ENCODE measurements at places on chromosomes 13 and 19.

DNA sequence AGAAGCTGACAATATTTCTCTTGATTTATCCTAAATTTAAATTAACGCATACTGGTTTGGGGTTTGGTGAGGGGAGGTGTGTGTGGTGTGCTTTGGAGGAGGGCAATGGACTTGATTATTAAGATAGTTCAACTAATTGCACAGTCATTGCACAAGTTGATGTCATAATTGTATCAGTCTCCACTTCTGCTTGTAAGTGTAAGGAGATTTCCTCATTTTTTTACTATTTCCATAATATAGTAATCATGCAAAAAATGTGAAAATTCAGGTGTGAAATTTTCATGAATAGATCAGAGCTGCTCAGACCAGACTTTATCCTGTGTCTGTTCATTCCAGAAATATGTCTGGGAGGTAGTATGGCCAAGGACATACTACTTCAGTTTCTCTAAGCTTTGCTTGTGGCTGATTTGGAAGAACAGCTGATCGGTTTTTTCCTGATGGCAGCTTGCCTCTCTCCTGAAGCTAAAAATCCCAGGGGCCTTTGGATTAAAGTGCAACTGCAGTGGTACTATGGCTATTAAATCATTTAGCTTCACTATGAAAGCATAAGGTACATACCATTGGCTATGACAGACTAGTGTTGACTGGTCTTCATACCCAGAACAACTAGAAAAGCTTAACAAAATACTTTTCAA, 201.8 kb upstream of the MIR17HG start:
- DNase-seq = no peak

- peak; percentile 2 for DNase-seq
These were observed 2.6 kb upstream of the GSX1 start for GRCh38 chr13:27789495-27790303.

DNA sequence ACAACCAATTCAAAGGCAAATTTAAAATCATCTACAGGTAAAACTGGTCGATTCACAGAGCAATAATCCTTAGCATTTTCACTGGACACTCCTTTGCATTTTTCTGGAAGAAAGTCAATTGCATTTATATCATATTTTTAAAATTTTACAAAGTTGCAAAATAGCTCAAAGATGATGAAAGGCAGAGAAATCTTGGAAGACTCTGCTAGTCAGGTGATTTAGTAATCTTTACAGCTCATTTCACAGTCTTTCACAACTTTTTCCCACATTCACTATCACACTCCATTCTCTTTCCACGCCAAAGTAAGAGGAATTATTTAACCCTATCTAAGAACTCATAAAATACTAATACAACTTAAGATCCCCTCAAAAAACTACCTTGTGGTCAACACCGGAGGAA, 1063.8 kb downstream of the EFNB2 start:
- DNase-seq = no peak

DNA sequence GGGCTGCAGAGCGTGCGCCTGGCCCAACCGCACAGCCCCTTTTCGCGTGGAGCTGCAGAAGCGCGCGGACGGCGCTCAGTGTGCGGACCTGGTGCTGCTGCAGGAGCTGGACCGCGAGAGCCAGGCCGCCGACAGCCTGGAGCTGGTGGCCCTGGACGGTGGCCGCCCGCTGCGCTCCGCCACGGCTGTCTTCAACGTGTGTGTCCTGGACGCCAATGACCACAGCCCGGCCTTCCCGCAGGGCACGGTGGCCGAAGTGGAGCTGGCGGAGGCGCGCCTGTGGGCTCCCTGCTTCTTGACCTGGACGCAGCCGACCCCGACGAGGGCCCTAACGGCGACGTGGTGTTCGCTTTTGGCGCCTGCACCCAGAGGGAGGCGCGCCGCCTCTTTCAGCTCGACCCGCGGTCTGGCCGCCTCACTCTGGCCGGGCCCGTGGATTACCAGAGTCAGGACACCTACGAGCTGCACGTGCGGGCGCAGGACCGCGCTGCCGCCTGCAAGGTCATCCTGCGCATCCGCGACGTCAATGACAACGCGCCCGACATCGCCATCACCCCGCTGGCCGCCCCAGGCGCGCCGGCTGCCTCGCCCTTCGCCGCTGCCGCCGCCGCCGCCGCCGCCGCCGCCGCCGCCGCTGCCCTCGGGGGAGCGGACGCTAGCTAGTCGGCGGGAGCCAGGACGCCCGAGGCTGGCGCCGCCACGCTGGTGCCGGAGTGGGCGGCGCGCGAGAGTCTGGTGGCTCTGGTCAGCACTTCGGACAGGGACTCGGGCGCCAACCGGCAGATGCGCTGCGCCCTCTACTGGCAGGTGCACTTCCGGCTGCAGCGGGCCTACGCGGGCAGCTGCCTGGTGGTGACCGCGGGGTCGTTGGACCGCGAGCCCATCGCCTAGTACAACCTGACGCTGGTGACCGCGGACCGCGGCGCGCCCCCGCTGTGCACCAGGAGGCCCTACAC, 172.2 kb downstream of the OLFM4 start:
- DNase-seq = no peak

- no peak for DNase-seq
These were observed 6.7 kb downstream of the COL4A1 start for GRCh38 chr13:110300090-110300815.

- DNase-seq = peak; percentile 78
These were observed 609 bp downstream of the ZAR1L start for GRCh38 chr13:32314271-32315237.

- peak; percentile 2 for DNase-seq
These were observed 57.9 kb upstream of the VSTM2B start for GRCh38 chr19:29467824-29468401.

GRCh38 chr13:53152057-53152421, 123.4 kb downstream of the OLFM4 start:
- DNase-seq = no peak

GRCh38 chr19:39937094-39937720, 2.8 kb upstream of the FCGBP start:
- DNase-seq = peak; percentile 81

GRCh38 chr13:108963846-108964600, 334.6 kb downstream of the MYO16 start:
- no peak for DNase-seq

DNA sequence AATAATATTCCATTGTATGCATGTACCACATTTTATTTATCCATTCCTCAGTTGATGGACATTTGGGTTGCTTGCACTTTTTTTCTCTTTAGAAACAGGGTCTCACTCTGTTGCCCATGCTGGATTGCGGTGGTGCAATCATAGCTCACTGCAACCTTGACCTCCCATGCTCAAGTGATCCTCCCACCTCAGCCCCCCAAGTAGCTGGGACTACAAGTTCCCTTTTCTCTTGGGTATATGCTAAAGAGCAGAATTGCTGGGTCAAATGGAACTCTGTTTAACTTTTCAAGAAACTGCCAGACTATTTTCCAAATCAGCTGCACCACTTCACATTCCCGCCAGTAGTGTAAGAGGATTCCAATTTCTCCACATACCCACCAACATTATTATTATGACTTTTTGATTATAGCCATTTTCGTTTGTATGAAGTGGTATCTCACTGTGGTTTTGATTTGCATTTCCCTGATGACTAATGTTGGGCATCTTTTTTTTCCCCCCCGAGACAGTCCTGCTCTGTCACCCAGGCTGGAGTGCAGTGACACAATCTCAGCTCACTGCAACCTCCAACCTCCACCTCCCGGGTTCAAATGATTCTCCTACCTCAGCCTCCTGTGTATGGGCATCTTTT, 7.6 kb upstream of the IPO5 start:
- no peak for DNase-seq

- no peak for DNase-seq
These were observed 226.7 kb downstream of the RFC3 start for GRCh38 chr13:34044660-34045080.

DNA sequence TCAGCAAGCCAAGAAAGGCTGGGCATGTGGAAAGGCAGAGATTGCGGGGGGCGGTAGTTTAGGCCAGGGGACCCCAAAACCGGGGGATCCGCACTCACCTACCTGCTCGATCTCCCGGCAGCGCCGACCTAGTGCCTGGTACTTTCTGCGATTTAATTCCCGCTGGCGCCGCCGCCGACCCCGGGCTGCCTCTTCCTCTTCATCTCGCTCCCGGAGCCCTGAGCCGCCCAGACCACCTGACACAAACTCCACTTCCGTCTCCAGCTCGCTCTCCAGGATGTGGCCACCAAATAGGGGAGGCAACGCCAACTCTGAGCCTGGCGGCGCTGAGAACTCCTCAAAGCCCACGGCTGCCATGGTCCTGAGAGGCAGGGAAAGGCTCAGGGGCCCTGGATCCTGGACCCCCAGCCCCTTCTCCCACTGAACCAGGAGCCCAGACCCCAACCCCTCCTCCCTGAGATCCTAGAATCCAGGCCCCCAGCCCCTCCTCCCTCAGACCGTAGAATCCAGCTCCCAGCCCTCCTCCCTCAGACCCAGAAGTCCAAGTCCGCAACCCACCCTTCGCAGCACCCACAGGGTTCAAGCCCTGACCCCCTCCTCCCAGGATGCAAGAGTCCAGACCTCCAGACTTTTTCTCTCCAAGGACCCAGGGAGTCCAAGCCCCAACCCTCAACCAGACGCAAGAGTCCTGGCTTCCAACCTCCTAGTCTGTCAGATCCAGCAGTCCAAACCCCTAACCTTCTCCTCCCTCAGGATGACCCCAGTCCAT, 933 bp downstream of the TFPT start:
- DNase-seq = peak; percentile 48

DNA sequence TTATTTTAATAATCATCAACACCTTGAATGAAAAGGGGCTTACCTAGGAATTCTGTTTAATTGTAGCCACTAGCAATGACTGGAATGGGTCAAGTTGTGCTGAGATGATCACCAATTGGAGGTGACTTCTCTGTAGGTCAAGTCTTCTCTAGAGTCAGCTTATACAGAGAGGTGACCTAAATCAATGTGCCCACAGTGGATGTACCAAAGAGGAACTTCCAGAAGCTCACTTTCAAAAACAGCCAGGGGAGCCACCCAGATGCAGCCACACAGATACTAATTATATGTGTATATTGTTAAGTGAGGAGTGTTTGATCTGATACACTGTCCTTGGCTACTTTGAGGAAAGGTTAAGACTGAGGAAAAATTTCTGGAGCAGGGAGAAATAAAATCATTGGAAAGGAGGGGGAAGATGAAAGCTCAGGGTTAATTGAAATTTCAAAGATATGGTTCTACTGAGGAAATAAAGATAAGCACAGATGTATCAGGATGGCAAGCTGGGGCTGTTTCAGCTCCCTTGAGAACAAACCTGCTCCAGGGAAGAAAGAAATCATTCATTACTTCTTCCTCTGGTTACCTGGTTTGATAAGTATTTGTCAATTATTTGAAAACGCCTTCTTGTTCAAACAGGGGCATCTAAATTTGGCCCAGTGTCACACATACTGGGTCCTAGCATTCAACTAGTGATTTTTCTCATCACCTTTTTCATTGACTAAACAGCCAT, 5.1 kb downstream of the GPR183 start:
- DNase-seq = no peak

GRCh38 chr13:23203516-23203915, 22.7 kb downstream of the SGCG start:
- no peak for DNase-seq

DNA sequence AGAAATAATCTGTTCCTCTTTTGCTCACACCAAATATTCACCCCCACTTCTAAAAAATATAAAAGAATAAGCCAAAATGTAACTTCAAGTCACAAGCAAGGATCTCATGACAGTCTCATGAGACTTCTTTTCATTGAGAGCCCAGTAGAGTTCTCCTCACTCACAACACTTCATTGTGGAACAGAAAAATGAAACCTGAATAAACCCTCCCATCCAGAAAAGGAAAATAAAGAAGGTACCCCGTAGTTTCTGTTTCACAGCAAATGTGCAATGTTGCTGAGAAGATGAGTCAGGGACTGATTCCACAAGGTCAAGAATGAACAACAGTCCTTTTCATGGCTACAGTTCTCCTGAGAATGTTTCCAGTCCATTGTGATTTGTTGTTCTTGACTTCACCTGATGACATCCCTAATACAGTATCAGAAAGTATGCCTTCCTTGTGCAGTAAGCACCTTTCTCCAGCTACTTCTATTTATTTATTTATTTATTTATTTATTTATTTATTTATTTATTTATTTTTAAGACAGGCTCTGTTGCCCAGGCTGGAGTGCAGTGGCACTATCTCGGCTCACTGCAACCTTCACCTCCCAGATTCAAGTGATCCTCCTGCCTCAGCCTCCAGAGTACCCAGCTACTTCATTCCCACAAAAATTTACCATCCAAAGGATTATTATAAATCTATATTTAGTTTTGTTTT, 6.4 kb upstream of the ZNF841 start:
- DNase-seq = no peak

DNA sequence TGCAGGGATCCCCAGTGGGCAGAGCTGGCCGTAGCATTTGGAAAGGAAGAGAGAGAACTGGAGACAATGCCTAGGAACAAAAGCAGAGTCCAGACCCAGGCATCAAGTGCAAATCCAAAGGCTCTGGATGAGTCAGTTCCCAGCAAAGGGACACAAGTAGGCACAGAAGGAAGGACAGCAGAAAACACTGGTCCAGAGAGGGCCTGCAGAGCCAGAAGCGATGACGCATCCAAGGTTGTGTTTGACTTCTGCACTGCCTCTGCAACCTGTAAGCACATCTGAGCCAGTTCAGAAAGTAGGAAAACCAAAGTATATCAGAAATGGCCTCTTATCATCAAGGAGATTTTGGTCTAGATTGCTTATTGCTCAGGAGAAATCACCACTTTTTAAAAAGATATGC, 604.5 kb downstream of the FGF9 start:
- DNase-seq = no peak
